Cardiac septum (tissue), 1 donor: ENCODE measurements at places on chromosomes 5 and 9. TPM values are rescaled to one million over a fixed set of nuclear protein-coding genes. Genes with fewer than 3 reads are reported as not detected.

DNA sequence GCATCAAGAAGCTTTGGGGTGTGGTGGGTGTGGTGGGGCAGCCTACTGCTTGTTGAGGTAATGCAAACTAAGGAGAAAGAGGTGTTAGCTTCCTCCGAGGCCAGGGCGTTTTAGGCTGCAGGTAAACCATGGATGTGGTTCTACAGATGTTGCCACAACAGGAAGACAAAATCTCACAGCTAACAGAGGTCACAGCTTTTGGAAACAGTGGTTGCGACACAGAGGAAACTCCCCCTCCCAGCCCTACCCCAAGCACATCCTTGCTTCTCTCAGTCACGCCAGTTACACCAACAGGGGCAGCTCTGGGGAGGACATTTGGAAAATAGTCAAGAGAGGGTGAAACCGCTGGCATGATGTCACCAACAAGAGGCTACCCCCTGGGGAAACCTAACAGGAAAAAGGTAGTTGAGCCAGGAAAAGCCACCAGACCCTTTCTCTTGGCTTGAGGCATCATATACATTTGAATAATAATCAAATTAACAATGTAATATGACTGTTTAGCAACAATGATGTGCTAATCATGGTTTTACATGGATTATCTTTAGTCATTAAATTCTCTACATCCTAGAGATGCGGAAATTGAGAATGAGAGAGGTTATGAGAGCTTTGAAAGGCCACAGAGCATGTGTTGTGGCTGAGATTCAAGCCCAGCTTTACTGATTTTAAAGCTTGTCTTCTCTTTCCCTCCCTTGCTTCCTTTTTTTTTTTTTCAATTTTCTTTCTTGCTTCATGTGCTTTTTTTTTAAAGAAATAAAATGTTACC lies 82.2 kb upstream of the IL12B start:
- no peak for DNase-seq

DNA sequence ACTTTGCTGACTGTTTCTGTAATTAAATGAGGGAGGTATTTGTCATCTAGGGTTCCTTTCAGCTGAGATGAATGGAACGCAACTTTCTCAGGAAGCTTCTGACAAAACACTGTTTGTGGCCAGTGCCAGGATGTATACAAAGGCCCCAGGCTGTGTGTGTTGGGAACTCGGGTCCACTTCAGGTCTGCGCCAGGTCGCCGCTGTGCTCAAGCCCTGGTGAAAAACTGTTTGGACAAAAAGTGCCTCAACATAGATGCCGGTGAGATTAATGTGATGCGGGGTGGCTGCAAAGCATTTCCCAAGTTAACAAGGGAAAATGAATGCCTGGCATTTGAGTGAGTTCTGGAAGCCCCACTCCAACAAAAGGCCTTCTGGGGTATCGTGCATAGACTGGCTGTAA lies 156.4 kb downstream of the GABBR2 start:
- no peak for DNase-seq

DNA sequence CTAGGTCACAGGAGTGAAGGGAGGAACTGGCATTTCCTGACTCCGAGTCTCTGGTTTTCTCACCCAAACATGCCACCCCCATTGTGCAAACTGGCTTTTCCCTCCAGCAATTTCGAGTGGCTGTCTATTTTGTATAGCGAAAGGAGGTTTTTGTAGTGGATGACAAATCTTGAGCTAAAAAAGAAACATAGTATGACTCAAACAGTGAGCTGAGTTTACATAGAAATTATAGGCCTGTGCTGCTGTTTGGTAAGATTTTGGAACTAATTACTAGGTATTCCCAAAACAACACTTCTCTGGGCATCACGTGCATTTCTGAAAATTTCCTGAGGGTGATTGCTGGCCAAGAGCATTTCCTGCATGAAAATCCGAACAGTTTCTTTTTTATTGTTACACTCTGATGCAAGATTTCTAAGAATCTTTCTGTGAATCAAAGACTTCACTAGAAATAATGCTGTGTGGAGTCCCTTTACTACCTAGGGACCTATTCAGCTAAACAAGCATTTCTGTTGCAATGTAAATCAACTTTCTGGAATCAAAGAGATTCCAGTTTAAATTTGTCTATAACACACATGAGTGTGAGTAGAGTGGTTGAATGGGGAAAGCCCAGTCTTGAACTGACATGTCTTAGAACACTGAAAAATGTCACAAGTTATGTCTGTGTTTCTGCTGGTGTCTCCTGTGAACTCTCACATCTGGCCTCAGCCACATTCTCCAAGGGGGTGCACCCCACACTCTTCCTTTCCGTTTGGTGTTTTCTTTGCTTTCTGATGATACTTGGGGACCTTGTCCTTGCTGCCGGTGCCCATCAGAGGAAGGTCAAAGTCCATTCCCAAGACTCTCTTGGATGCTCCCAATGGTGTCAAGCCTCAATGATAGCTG lies 33.3 kb upstream of the DAPK1 start:
- no peak for DNase-seq

Gene WWC1
- 0.51 TPM for total RNA-seq

Gene GPSM1
- total RNA-seq: 35.1 TPM
